ENCODE measurements at places on chromosomes 5 and 9.

- no peak for DNase-seq
These were observed 181.3 kb downstream of the AUH start for GRCh38 chr9:91180240-91180929.

DNA sequence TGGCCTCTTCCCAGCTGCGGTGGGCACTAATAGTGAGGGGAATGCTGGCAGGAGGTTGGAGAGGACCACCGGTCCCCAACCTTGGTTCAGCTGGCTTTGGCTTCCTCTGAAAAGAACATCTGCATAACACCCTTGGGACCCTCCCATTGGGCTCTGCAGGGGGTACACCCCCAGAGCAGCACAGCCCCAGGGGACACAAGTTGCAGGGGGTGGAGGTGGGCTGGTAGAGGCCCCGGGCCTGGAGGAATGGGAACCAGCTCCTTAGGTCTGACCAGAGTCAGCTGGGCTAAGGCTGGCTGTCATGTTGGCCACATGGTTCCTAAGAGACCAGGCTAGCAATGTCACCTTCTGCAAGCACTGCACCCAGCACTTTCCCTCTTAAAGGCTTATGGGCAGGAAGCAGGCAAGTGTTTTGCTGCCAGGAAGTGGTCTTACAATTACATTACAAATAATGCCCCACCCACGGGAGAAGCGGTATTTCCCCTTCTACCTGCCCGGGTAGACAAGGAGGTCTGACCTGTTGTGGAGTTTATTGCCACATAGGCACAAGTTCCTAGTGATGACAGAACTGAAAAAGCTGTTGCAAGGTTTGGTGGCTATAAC is 18.1 kb downstream of the GCNT4 start:
- DNase-seq: no peak

- no peak for DNase-seq
These were observed 138.1 kb upstream of the TLE4 start for GRCh38 chr9:79433703-79434102.

GRCh38 chr9:117869712-117870111 is 165.5 kb downstream of the TLR4 start:
- DNase-seq: no peak

GRCh38 chr5:90987726-90988125 is 395.4 kb downstream of the ARRDC3 start:
- DNase-seq: no peak

DNA sequence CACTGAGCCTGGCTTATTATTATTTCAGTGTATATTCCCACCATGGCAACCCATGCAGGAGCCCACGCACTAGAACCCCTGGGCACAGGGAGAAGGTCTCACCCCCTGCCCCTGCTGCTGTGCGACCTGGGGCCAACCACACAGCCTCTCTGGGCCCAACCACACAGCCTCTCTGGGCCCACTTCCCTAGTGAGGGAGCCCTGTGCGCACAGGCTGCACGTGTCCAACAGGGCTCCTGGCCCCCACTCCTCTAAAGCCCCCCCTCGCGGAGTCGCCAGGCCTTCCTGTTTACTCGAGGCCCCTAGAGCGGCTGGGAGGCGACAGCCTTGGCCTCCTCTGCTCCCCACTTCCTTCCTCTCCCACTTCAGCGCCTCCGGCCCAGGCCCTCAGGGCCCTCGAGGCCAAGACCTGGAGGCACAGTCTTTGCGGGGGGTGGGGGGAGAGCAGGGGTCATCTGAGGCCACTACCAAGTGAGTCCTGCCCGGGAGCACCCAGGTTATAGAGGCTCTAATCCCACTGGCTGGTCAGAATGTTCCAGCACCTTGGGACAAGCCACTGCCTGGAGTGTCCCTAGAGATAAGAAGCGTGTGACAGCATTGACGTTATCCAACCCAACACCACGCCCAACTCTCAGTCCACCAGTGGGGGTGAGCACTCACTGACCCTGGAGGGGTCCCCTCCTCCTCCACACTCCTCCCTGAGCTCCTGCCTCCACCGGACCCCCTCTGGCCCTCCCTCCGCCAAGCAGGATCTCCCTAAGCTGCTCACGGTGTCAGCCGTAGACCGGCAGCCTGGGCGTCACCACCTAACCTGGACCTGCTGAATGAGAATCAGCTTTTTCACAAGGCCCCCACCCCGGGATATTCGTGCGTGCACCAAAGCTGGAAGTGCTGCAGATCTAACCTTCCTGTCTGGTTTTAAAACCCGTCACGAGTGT is 7.9 kb upstream of the ENG start:
- DNase-seq: no peak

- no peak for DNase-seq
These were observed 22.9 kb upstream of the SPATA31C2 start for GRCh38 chr9:88161144-88161543.

- no peak for DNase-seq
These were observed 60.6 kb downstream of the IL6ST start for GRCh38 chr5:55934115-55934613.

- no peak for DNase-seq
These were observed 7.8 kb downstream of the RAPGEF1 start for GRCh38 chr9:131732061-131732526.

DNA sequence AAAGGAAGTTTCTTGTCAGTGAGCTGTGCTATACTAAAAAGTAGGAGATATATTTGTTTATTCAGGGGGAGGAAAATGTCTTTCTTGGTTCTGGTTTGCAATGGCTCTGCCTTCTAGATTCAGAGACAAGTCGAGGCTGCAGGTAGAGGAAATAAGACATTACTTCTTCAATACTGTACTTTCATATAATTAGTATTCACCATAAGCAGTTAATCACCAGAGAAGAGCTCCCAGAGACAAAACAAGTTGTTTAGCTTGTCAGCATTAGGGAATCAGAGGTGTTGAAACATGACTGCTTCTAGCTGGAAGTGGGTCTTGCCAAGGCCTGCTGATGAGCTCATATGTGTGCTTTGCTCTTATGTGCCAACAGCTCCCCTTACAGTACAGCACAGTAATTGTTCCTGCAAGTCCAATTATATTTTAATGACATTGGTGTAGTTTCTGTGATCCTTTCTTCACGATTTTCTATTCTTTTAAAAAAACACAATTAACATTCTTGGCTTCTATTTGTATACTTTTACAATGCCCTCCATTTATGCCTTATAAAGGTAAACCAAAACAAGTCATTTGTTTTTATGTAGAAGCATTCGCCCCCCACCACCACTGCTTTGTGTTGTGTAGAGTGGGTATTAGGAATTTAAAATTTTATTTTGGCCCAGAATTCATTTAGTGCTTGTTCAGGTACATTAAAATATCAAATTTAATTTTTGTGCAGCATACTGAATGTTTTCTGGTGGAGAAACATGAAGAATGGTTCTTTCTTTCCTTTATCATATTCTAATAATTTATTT is 112.2 kb downstream of the RPS23 start:
- no peak for DNase-seq

DNA sequence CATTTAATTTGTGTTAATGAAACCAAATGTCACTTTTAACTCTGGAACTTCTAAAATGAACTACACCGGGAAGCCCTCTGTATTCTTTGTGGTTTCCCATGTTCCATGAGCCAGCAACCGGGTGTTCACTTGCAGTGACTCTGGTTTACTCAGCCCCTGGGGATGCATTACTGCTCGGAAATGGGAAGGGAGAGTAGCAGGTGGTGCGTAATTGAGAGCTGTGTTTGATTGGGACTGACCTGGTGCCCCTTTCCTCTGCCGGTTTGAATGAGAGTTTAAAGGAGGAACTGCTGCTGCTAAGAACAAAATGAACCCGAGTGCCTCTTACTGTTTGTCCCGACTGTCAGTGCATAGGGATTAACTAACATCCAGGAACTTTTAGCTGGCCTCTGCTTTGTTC is 100.1 kb upstream of the DHFR start:
- DNase-seq: peak; percentile 39

DNA sequence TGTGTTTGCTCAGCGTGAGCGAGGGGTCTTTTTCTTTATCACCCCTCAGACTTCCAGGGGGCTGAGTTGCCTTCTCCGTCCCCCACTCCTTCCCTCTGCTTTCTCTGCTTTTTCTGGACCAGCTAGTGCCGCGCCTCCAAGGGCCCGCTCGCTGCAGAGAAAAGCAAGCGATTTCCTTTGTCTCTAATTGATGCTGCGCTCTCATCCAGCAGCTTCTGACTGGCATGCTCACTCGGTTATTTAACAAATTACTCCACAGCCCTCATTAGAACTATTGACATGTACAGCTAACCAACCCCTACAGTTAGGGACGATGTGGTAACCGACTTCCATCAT is 288.0 kb downstream of the ELAVL2 start:
- no peak for DNase-seq
